Left renal pelvis (tissue), 4 donors: ENCODE measurements at places on chromosomes 5 and 9. TPM values are rescaled to one million over a fixed set of nuclear protein-coding genes. Genes with fewer than 3 reads are reported as not detected.

GRCh38 chr5:147963948-147964693 is 57.8 kb upstream of the C5orf46 start:
- no peak for DNase-seq

The PRUNE2 gene
- 16.7 TPM for polyA plus RNA-seq

The PCDHB4 gene
- polyA plus RNA-seq = 1.9 TPM

The ACOT12 gene
- 0.60 TPM for polyA plus RNA-seq
